Activated T-cell treated with anti-CD3 and anti-CD28 coated beads, Interleukin-2, amount 50 U/mL, for 72 hours (primary cell): ENCODE measurements at places on chromosomes 12 and 14. TPM values are rescaled to one million over a fixed set of nuclear protein-coding genes. Genes with fewer than 3 reads are reported as not detected.
A peak's percentile ranks its signal among the peaks of the same experiment; 100 is the strongest.

DNA sequence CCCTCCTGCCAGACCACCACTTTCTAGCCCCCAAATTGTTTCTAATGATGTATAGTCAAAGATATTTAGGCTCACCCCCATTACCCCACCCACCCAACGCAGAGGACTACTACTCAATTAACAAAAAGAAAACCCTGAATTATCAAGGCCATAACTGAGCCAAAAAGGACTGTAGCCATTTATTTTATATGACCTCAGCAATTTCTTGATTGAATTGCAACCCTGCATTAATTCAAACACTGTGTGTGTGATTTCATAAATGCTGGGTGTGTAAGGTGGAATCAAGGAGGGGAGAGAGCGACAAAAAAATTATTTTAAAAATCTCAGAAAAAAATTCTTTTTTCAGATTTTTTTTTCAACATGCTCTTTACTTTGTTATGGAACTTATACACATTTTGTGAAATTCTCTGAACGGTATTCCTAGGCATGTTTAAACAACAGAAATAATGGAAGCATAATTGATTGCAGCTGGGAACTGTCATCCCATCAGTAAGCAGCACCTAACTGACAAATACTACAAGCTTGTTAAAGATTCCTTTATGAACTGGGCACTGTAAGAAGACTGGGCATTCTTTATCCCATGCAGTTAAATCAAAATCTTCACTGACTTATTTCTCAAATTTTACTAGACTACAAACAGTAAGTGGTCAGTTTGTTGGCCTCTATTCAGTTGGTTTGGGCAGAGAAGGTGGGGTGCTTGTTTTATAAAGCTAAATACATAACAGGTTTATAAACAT lies 179.1 kb downstream of the SOX5 start:
- no peaks in the 10 kb centered on the region for H3K36me3 ChIP-seq
- H3K27me3 ChIP-seq: no peaks in the 10 kb centered on the region
- DNase-seq: no peak

- peaks cover 19% of the 10 kb centered on the region for H3K4me1 ChIP-seq
- peak overlapping the region; percentile 99 for H3K27ac ChIP-seq
- peak overlapping the region; percentile 29 for H3K4me3 ChIP-seq
- no peaks in the 10 kb centered on the region for H3K36me3 ChIP-seq
- H3K27me3 ChIP-seq: no peaks in the 10 kb centered on the region
- no peak for DNase-seq
Measured at GRCh38 chr14:21987937-21988336, 314.3 kb upstream of the OR4E1 start.

- peaks cover under 1% of the 10 kb centered on the region for H3K36me3 ChIP-seq
- no peaks in the 10 kb centered on the region for H3K27me3 ChIP-seq
- no peak overlapping the region for H3K27ac ChIP-seq
- no peak for DNase-seq
- no peak overlapping the region for H3K4me3 ChIP-seq
Measured at GRCh38 chr14:80310938-80311750, 99.8 kb upstream of the DIO2 start.

- H3K36me3 ChIP-seq: peaks cover 19% of the 10 kb centered on the region
- no peak for DNase-seq
- H3K4me3 ChIP-seq: peak overlapping the region; percentile 66
- peak overlapping the region; percentile 95 for H3K27ac ChIP-seq
Measured at GRCh38 chr14:69619012-69619411, 7.6 kb downstream of the SUSD6 start.

DNA sequence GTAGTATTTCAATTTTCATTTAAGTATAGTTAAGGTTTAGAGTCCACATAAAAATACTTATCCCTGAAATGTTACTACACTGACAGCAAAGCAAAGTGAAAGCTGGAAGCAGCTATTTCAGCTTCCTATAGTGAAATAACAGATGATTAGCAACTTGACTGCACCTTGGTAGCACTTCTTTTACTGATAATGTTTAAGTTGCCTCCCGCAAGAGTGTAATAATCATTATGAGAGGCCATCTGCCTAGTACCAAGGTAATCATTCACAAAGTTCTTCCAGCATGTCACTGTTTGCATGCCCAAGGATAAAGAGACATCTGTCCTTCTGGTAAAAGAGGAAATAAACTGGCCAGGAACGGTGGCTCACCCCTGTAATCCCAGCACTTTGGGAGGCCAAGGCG lies 69.8 kb downstream of the LIN7A start:
- H3K4me1 ChIP-seq: no peaks in the 10 kb centered on the region
- no peak overlapping the region for H3K4me3 ChIP-seq
- H3K27me3 ChIP-seq: no peaks in the 10 kb centered on the region
- no peak for DNase-seq
- no peak overlapping the region for H3K27ac ChIP-seq

GRCh38 chr14:70567791-70568190 lies 32.7 kb downstream of the MED6 start:
- no peaks in the 10 kb centered on the region for H3K27me3 ChIP-seq
- peaks cover 58% of the 10 kb centered on the region for H3K36me3 ChIP-seq
- H3K27ac ChIP-seq: no peak overlapping the region
- peaks cover 15% of the 10 kb centered on the region for H3K4me1 ChIP-seq
- peak; percentile 9 for DNase-seq
- H3K4me3 ChIP-seq: no peak overlapping the region

GRCh38 chr14:76953311-76953945 lies 75.1 kb downstream of the IRF2BPL start:
- DNase-seq: peak; percentile 57
- no peaks in the 10 kb centered on the region for H3K36me3 ChIP-seq
- H3K4me1 ChIP-seq: peaks cover 79% of the 10 kb centered on the region

- no peak overlapping the region for H3K27ac ChIP-seq
- no peaks in the 10 kb centered on the region for H3K27me3 ChIP-seq
- peaks cover 5% of the 10 kb centered on the region for H3K4me1 ChIP-seq
- no peak for DNase-seq
Measured at GRCh38 chr14:90624732-90625400, 191.4 kb downstream of the TTC7B start.

GRCh38 chr14:49966971-49967630 lies 74.2 kb downstream of the ARF6 start:
- peaks cover 1% of the 10 kb centered on the region for H3K36me3 ChIP-seq
- H3K27me3 ChIP-seq: no peaks in the 10 kb centered on the region
- H3K4me3 ChIP-seq: no peak overlapping the region
- H3K4me1 ChIP-seq: peaks cover 67% of the 10 kb centered on the region
- no peak for DNase-seq
- H3K27ac ChIP-seq: no peak overlapping the region

- no peaks in the 10 kb centered on the region for H3K36me3 ChIP-seq
- peak overlapping the region; percentile 82 for H3K4me3 ChIP-seq
- peak; percentile 46 for DNase-seq
- H3K27ac ChIP-seq: no peak overlapping the region
Measured at GRCh38 chr14:68627868-68628604, 164.8 kb downstream of the ZFP36L1 start.

DNA sequence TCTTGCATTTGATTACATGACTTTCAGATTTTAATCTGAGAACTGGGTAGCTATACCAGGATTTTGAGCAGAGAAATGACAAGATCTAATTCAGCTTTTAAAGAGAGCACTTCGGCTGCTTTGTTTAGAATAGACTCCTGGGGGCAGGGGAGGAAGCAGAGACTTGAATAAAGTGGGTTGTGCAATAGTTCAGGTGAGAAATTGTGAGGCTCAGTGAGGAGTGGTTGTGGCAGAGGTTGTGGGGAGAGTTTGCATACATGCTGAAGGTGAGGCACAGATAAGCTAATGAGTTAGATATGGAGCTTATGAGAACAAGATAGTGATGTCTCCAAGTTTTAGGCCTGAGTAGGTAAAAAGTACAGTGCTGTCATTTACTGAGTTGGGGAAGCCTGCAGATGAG lies 281.4 kb downstream of the FLRT2 start:
- no peak overlapping the region for H3K27ac ChIP-seq
- H3K4me3 ChIP-seq: no peak overlapping the region
- peaks cover 12% of the 10 kb centered on the region for H3K27me3 ChIP-seq
- no peak for DNase-seq

- H3K4me1 ChIP-seq: no peaks in the 10 kb centered on the region
- H3K27me3 ChIP-seq: peaks cover 21% of the 10 kb centered on the region
Measured at GRCh38 chr12:65926119-65926908, 102.0 kb downstream of the HMGA2 start.

DNA sequence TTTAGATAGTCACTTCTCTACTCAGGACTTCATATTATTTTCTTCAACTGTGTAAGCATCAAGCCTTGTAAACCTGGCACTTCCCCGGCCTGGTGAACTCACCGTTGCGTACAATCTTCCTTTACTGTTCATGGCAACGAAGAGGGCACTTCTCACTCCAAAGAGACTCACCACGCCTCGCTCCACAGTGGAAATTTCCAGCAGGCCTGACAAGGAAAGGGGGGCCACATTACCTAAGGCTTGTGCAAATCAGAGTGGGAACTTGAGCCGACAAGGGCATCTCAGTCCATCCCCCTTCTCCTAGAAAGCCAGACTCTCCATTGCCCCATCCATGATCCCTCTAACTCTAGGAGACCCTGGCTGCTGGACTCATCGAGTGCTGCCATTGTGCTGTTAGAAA lies 1.6 kb downstream of the FGF6 start:
- H3K4me3 ChIP-seq: no peak overlapping the region
- H3K27me3 ChIP-seq: peaks cover 12% of the 10 kb centered on the region
- DNase-seq: no peak

DNA sequence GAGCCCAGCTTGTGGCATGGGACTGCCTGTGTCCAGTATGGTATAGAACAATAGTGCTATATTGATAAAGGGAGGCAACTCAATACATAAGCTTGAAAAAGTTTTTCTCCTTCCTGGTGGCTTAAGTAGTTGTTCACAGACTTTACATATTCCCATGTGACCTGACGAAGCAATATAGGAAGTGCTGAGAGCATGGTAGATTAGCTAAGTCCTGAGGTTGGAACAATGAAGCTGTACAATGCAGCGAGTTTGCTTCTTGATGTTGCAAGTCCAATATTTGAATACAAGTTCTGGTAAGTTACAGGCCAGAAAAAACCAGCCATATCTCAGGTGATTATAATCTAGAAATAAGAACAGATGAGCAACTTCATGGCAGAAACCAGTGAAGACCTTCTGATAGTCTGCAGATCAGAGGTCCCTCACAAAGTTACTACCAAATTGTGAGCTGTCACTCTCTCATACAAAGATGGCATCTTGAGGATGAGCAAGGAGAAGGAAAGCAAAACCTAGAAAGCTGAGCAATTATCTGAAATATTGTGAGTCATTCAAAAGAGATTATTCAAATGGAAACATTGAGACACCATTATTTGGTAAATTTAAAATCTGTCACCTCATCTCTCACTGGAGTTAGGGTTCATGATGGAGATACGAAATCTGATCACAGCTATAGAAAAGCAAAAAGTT lies 72.9 kb upstream of the BTG1 start:
- no peak overlapping the region for H3K4me3 ChIP-seq
- H3K27me3 ChIP-seq: no peaks in the 10 kb centered on the region
- peak overlapping the region; percentile 80 for H3K27ac ChIP-seq
- H3K36me3 ChIP-seq: peaks cover 4% of the 10 kb centered on the region
- peaks cover 40% of the 10 kb centered on the region for H3K4me1 ChIP-seq

GRCh38 chr14:103130965-103131364 lies 7.7 kb downstream of the TNFAIP2 start:
- no peaks in the 10 kb centered on the region for H3K27me3 ChIP-seq
- DNase-seq: no peak
- no peaks in the 10 kb centered on the region for H3K4me1 ChIP-seq
- H3K36me3 ChIP-seq: no peaks in the 10 kb centered on the region
- H3K4me3 ChIP-seq: no peak overlapping the region
- no peak overlapping the region for H3K27ac ChIP-seq

DNA sequence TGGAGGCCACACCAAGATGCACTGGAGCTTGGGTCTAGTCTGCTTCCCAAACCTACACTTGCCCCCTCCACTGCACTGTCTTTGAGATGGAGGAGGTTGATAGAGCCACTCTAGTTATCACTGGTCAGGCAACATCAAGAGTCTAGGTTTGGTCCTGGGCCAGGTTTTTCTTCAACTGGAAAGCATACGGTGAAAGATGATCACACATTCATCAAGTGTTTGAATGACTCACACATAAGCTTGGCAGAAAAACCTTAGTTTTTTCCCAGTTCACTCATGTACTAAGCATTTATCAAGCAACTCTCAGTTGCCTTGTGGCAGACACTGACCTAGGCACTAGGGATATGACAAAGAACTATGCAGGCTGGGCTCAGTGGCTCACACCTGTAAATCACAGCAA lies 84.5 kb downstream of the PLEKHG3 start:
- H3K27me3 ChIP-seq: no peaks in the 10 kb centered on the region
- no peaks in the 10 kb centered on the region for H3K36me3 ChIP-seq
- no peak for DNase-seq
- no peak overlapping the region for H3K27ac ChIP-seq
- no peak overlapping the region for H3K4me3 ChIP-seq
- no peaks in the 10 kb centered on the region for H3K4me1 ChIP-seq

GRCh38 chr14:75981426-75982265 lies at the start of gene TGFB3:
TGFB3 (minus strand) TSS chr14:75981995; CDS start chr14:75980893, 1,102 bp downstream.
- peak within 1 kb of the TSS; percentile 14 for H3K27ac ChIP-seq
- H3K4me1 ChIP-seq: peaks cover 52% of the 10 kb centered on the region
- no peaks in the 10 kb centered on the region for H3K36me3 ChIP-seq
- DNase-seq: peak; percentile 67
- H3K4me3 ChIP-seq: peak within 1 kb of the TSS; percentile 90

DNA sequence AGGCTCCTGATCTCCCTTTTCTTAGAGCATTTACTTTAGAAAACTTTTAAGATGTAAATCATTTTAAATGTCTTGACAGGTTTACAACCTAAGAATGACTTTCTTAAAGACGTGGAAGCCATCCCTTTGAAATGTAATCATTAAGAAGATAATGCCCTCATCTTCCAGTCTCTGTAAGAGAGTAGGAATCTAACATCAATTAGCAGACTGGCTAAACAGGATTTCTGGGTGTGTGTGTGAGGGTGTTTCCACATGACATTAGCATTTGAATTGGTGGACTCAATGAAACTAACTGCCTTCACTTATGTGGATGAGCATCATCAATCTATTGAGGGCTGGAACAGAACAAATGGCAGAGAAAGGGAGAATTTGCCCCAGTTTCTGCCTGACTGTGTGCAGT lies 329.5 kb downstream of the RPL10L start:
- DNase-seq: no peak
- no peak overlapping the region for H3K4me3 ChIP-seq
- H3K27me3 ChIP-seq: no peaks in the 10 kb centered on the region
- H3K36me3 ChIP-seq: no peaks in the 10 kb centered on the region
- no peak overlapping the region for H3K27ac ChIP-seq
- H3K4me1 ChIP-seq: no peaks in the 10 kb centered on the region

- H3K27ac ChIP-seq: no peak overlapping the region
- H3K4me1 ChIP-seq: no peaks in the 10 kb centered on the region
- H3K4me3 ChIP-seq: no peak overlapping the region
- no peaks in the 10 kb centered on the region for H3K36me3 ChIP-seq
- no peak for DNase-seq
- H3K27me3 ChIP-seq: no peaks in the 10 kb centered on the region
Measured at GRCh38 chr12:112172556-112173324, 47.4 kb downstream of the TRAFD1 start.

GRCh38 chr12:11559626-11560340 lies 89.7 kb upstream of the ETV6 start:
- no peak for DNase-seq
- no peaks in the 10 kb centered on the region for H3K27me3 ChIP-seq
- H3K27ac ChIP-seq: no peak overlapping the region
- H3K4me1 ChIP-seq: peaks cover 37% of the 10 kb centered on the region

The GARIN6 gene
- total RNA-seq: not detected

The SRSF9 gene
- total RNA-seq: 158 TPM

The STON2 gene
- total RNA-seq: 0.12 TPM

The BCAT1 gene
- 71.1 TPM for total RNA-seq

The GALNT16 gene
- total RNA-seq: 0.21 TPM

The LMNTD1 gene
- total RNA-seq: not detected

The CFAP54 gene
- 0.24 TPM for total RNA-seq

The DPPA3 gene
- total RNA-seq: not detected

The DTX1 gene
- 17.6 TPM for total RNA-seq

The OR10G3 gene
- total RNA-seq: not detected

The CCDC88C gene
- total RNA-seq: 111 TPM

The ALDH1L2 gene
- 16.1 TPM for total RNA-seq

The CFAP73 gene
- total RNA-seq: 2.0 TPM

The PLEK2 gene
- total RNA-seq: 1.4 TPM

The NOVA1 gene
- 0.44 TPM for total RNA-seq

The IL31 gene
- total RNA-seq: 8.0 TPM

The PRKAB1 gene
- 63.7 TPM for total RNA-seq
